ACHN (cell line): ENCODE measurements at places on chromosomes 3 and 15.

- DNase-seq, result no peak
Observed at GRCh38 chr15:76565366-76565765, 228.8 kb downstream of the ISL2 start.

- peak; percentile 82 for DNase-seq
Observed at GRCh38 chr3:111690242-111690641, 95.1 kb upstream of the ZBED2 start.

GRCh38 chr3:113096188-113096892 is 105.6 kb downstream of the GTPBP8 start:
- no peak for DNase-seq

- DNase-seq, result no peak
Observed at GRCh38 chr3:156768390-156768789, 57.8 kb upstream of the LEKR1 start.

DNA sequence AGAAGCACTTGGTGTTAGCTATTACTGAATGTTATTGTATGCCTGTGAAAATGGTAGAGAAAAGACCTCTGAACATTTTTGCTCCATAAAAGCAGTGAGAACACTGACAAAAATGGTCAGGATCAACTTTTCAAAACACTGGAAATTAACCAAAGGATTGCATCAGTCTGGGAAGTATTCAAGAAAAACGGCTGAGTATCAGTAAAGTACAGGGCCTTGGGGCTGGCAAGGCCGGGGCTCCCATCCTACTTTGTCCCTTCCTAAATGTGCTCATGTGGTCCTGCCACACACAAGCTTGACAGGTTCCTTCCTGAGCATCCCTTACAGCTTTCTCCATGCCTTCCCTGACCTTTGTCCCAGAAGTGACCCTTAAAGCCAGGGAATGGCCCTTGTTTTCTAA is 84.0 kb downstream of the CFAP20DC start:
- DNase-seq, result no peak

DNA sequence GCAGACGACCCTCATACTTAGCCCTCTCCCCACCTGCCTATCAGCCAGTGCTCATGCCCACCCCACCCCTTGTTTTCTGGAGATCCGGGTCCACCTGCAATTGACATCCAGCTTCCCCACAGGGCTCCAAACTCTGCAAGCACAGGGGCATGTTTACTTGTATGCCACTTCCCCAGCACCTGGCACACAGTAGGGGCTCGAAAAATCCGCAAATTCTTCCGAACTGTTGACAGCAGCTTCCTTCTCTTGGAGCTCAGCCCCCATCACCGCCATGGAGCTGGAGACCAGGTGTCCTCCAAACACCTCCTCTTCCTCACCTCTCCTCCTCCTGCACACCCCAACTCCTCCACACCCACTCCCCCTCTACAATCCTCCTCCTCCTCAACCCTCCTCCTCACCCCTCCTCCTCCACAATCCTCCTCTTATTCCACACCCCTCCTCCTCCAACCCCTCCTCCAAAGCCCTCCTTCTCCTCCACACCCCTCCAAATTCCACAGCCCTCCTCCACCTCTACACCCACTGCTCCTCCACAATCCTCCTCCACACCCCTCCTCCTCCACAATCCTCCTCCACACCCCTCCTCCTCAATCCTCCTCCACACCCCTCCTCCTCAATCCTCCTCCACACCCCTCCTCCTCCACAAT is 70.4 kb upstream of the BLM start:
- DNase-seq, result no peak

GRCh38 chr3:57127891-57128518 is 37.1 kb downstream of the IL17RD start:
- no peak for DNase-seq

DNA sequence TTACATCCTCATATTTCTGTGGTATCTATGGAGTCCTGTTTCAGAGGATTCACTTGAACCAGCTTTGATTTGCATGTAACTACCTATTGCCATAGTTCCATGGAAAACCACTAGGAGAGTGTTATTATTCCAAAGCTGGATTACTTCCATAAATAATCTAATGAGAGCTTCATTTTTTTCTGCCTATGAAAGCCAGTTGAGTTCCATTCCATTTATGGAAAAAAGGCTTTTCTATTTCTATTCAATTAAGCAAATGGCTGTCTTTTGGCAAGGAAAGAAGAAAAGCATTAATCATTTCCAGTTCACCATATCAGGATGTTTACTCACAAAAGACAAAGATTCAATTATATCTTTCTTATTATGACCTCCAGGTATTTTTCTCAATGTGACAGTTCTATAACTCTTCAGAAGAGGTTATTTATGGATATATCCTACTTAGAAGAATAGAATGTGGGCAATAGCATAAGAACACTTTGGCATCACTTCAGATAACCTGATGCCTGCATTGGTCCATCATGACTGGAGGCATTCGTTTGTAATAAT is 259.9 kb upstream of the ZPLD1 start:
- DNase-seq, result no peak

DNA sequence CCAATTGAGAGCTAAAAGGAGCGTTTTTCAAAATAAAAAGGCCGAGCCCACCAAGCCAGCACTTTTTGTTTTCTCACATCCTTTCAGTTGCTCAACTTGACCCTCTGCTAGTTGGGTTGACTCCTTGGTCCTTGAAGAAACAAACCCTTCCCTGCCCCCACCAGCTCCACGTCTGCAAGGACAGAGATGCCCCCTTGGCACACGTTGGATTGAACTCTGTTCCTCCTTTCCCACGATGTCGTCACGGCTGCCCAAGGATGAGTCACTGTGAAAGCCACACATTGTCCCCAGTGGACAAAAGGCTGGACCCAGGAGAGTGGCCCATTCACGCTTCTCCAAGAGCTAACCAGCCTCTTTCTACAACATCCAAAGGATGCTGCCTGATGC is 43.0 kb upstream of the SPATA12 start:
- peak; percentile 16 for DNase-seq

GRCh38 chr3:102398176-102398575 is 36.6 kb upstream of the ZPLD1 start:
- no peak for DNase-seq

GRCh38 chr15:68384451-68385239 is 47.3 kb downstream of the ITGA11 start:
- DNase-seq, result peak; percentile 82

- DNase-seq, result peak; percentile 6
Observed at GRCh38 chr3:110381992-110382391, 689.6 kb upstream of the NECTIN3 start.

DNA sequence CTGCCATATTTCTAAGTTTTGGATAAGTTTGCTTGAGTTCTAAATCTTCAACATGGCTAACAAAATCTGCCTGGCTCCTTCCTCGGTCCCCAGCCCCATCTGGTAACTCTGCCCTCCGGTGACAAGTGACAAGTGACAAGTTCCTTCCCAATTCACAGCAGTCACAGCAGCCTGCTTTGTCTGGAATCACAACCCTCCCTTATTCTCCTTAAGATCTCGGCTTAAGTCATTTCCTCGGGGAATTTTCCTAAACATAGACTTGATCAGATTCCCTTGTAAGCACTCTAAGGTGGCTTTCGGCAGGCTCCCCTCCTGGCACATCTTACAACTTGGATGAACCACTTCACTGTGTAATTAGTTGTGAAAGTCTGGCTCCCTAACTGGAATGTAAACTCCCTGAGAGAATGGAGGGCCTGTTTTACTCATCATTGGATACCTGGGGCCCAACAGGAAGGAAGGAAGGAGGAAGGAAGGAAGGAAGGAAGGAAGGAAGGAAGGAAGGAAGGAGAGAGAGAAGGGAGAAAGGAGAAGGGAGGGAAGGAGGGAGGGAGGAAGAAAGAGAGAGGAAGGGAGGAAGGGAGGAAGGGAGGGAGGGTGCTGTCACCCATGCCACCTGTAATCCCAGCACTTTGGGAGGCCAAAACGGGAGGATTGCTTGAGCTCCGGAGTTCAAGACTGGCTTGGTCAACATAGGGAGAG is 126.4 kb downstream of the SHQ1 start:
- no peak for DNase-seq

- no peak for DNase-seq
Observed at GRCh38 chr3:26687466-26687865, 64.9 kb downstream of the LRRC3B start.

DNA sequence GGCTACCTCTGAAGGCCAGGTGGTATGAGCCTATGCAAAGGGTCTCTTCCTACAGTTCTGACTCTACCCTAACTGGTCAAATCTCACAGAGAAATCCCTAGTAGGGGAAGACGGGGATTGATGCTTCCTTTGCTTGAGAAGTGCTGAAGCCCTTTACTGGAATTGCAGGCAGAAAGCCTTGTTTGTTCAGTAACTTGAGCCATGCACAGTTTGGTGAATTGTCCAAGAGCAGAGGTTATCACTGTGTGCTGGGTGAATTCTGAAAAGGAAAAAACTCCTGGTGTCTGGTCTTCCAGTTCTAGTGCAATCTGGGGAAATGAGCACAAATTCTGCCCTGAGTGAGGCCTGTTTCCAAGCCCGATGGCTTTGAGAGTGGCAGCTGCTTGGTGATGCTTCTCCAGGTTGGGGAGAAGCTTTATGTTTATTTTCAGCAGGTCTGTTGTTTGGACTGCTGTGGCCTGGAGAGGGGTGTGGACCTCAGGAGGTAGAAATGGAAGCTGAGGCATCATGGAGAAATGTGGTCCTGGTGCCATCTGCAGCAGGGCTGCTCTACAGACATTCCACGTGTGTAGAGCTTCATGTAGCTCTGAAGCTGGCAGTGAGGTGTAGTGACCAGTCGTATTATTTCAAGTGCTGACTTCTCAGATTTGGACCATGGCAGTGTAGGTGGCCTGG is 60.9 kb downstream of the ARNT2 start:
- no peak for DNase-seq

DNA sequence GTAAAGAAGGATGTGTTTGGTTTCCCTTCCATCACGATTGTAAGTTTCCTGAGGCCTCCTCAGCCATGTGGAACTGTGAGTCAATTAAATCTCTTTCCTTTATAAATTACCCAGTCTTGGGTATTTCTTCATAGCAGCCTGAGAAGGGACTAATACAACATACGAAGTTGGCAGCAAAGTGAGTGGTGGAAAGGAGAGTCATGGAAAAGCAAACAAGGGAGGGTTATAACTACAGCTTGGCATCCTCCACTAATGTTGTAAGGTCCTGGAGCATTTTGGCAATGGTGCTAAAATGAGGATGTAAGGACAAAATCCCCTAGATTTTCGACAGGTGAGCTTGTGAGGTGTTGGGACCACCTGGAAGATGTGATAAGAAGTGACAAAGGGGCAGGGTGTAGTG is 5.8 kb upstream of the TMEM41A start:
- DNase-seq, result no peak

DNA sequence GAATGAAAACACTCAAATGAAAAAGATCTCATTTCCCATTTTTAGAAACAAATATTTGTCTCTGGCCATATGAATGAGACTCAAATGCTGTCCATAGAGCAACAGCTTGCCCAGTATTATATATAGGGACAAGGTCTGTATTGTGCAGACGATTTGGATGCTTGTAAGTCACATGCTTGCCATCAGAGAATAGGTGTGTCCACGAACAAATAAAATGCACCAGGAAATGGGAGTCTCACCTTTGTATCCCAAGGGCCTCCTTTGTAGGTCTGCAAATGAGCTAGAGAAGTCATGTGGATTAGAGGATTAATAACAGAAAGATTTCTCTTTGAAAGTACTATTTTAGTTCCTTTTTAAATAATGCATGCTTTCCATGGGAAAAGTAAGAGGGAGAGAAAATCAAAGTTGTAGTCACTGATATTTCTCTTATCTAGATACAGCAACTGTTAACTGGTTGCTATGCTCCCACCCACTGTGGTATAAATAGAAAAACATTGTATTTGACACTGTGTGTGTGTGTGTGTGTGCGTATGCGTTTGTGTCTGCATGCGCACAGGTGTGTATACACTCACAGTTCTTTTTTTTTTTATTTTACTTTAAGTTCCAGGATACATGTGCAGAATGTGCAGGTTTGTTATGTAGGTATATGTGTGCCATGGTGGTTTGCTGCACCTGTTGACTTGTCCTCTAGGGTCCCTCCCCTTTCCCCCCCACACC is 383.4 kb upstream of the ARRDC4 start:
- no peak for DNase-seq

GRCh38 chr3:129708328-129708861 is 101.9 kb upstream of the PLXND1 start:
- DNase-seq, result no peak

- DNase-seq, result no peak
Observed at GRCh38 chr3:14415501-14415900, 13.1 kb downstream of the SLC6A6 start.

GRCh38 chr3:77244981-77245380 is 205.1 kb downstream of the ROBO2 start:
- no peak for DNase-seq

DNA sequence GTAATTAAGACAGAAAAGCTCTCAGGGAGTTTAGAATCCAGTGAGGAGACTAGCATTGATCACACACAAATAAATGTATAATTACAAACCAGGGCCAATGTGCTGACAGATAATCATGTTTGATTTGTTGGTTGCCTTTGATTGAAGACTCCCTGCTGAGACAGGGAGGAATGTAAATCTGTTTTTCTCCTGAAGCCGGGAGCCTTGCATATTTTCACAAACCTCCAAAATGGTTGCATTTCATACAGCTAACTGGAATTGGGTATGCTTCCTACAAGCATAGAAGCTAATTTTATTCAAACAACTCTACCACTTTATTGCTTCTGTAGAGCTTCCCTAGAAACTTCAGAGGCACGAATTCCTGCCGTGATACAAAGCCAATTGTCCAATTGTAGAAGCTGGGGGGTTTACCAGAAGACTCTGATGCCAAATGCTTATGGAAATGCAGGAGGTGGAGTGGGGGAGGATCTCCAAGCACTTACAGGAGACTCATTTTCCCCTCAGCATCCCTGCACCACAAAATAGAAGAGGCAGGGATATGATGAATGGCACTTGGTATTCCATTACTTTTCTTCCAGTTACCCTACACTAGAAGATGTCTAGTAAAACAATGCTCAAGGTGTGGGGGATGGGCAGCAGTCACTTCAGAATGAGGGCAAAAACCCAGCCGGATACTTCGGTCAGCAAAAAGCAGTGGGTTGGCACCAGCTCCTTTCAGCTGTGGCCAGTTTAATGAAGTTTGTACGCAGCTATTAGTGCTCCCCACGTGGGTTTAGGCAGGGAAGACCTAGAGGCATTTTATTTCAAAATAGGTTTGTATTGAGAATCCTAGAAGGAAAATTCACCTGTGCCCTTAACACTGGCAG is 11.4 kb upstream of the MEX3B start:
- no peak for DNase-seq

GRCh38 chr15:91863621-91864255 is 10.2 kb downstream of the SLCO3A1 start:
- no peak for DNase-seq

DNA sequence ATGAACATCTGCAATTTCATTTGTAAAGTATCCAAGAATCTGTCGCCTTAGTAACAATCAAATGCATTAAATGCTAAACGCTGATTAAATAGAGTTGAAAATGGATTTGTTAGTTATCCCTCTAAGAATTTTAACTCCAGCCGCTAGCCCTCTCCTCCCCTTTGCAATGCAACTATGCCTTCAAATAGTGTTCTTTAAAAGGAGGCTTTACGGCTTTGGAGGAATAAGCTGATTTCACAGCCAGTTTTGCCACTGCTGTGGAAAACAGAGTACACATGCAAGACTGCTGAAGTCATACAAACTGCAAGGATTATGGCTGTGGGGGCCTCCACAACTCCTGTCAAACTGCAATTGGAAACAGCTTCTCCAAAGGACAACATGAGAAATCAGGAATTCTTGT is 89.2 kb downstream of the CERS3 start:
- no peak for DNase-seq

GRCh38 chr15:99526176-99526575 is 39.6 kb upstream of the MEF2A start:
- DNase-seq, result no peak

- no peak for DNase-seq
Observed at GRCh38 chr3:154571553-154572226, 141.7 kb upstream of the GPR149 start.
